ENCODE measurements at places on chromosomes 3 and 15.
A peak's percentile ranks its signal among the peaks of the same experiment; 100 is the strongest.

- no peak for DNase-seq
Observed at GRCh38 chr15:50112488-50113186, 6.4 kb downstream of the ATP8B4 start.

DNA sequence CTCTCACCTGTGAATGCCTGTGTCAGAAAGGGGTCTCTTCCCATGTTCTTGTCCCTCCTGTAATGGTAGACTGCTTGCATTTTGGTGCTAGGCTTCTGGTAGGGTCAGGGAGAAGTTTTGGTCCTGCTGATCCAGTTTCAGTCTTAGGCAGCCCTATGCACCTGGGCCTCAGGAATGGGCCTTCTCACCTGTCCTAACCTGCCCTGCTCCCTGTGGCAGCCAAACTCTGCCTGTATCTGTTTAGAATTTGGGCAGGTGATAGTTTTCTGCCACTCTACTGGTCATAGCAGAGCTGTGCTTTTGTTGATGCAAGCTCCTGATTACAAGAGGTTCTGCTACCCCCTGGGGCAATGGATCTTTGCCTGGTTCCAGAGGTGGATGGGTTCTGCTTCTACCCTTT lies 118.7 kb downstream of the PLCL2 start:
- no peak for DNase-seq

- DNase-seq = no peak
Observed at GRCh38 chr15:81071120-81071519, 63.0 kb upstream of the CFAP161 start.

DNA sequence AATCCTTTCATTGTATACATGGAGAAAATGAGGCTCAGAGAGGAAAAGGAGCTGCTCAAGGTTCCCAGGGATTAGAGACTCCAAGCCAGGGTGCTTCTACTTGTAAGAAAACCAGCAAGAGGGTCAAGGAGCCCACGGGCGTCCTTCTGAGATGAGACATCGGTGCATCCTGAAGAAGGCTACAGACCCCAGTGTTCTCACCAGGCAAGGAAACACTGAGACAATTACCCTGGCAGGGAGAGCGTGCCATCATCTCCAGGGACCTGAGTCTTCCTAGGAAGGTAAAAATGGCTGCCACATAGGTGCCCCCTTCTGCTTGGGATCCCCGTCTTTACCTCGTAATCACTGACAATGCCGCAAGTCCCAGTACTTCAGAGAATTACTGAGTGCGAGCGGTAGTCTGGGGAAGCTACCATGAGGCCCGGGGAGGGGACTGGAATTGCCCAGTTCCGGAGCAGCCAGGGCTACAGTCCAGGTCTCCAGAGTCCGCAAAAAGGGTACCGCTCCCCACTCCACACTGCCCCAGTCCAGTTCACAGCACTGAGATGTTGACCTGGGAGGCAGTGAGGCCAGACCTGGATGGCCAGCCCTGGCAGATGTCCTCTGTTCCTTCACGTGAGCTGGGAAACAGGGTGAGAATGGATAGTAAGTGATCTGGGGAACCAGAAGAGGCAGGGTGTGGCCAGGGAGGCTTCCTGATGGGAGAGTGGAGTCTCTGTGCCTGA lies 164.7 kb upstream of the SMAD3 start:
- DNase-seq = no peak

- no peak for DNase-seq
Observed at GRCh38 chr15:60735559-60736047, 256.7 kb upstream of the ICE2 start.

DNA sequence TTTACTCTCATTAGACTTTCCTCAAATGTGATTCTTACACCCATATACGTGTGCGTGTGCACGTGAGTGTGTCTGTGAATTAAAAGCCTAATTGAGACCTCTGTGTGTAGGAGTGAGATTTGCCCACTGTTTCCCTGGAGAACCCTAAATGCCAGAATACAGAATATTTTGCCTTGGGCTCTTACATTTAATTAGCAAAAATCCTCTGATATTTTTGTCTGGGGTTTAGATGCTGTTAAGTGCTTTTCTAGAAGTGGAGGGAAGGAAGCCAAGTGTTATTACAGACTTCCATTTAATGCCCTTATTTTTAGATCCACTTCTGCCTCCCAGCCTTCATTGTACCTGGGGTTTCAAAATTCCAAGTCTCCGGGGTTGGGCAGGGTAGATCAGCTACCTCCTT lies 17.8 kb downstream of the ZNF35 start:
- DNase-seq = no peak

- DNase-seq = no peak
Observed at GRCh38 chr3:28860307-28860706, 420.6 kb upstream of the RBMS3 start.

DNA sequence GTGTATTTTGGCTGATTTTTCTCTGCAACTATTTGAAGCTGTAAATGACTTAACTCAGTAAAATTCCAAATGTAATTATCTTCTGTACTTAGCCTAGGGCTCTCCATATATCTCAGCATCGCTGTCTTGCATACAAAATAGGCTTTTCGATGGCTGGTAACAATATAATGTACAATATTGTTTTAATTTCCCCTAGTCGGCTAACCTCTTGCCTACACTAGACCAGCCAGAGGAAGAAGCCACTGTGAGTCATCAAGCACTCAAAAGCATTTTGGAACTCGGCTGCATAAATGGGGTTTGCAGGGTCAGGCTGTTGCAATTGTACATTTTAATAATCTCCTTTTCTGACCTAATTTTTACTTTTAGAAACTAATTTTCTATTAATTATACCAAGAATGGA lies 583.8 kb downstream of the FOXP1 start:
- DNase-seq = no peak

DNA sequence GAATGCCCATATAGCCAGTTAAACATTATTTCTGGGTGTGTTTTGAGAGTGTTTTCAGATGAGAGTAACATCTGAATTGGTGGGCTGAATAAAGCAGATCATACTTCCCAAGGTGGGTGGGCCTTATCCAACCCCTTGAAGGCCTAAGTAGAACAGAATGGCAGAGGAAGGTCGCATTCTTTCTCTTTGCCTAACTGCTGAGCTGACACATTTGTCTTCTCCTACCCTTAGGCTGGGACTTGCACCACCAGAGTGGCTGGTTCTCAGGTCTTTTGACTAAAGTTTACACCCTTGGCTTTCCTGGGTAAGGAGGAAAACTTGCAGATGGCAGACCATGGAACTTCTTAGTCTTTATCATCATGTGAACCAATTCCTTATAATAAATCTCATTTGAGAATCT lies 85.8 kb upstream of the TNFAIP8L3 start:
- DNase-seq = no peak

GRCh38 chr15:89371228-89372044 lies 36.8 kb upstream of the POLG start:
- DNase-seq = no peak

- DNase-seq = peak; percentile 73
Observed at GRCh38 chr3:129316248-129317013, 37.8 kb downstream of the HMCES start.

- no peak for DNase-seq
Observed at GRCh38 chr15:89946681-89947299, 34.0 kb upstream of the ARPIN start.

GRCh38 chr15:40743921-40744814 lies 10.9 kb downstream of the RMDN3 start:
- DNase-seq = no peak

DNA sequence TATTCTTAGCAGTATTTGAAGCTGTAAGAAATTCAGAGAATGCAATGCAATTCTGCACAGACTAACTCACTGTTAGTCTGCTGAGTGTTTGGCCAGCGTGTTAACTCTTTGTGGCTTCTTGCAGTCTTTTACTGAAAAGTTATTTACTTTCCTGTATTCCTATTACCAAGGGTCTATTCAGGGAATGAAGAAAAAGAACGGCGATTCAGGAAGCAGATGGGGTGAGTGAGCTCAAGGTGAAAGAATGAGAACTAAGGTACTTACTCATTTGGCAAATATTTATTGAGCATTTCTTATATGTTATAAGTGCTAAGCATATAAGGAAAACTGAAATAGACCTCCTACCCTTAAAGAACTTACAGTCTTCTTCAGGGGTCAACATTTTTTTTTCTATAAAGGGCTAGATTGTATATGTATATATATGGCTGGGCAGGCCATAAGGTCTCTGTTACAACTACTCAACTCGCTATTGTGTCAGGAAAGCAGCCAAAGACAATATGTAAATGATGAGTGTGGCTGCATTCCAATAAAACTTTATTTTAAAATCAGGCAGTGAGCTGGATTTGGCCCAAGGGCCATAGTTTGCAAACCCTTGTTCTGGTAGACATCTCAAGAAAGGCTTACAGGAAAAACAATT lies 271.9 kb upstream of the GADL1 start:
- no peak for DNase-seq

DNA sequence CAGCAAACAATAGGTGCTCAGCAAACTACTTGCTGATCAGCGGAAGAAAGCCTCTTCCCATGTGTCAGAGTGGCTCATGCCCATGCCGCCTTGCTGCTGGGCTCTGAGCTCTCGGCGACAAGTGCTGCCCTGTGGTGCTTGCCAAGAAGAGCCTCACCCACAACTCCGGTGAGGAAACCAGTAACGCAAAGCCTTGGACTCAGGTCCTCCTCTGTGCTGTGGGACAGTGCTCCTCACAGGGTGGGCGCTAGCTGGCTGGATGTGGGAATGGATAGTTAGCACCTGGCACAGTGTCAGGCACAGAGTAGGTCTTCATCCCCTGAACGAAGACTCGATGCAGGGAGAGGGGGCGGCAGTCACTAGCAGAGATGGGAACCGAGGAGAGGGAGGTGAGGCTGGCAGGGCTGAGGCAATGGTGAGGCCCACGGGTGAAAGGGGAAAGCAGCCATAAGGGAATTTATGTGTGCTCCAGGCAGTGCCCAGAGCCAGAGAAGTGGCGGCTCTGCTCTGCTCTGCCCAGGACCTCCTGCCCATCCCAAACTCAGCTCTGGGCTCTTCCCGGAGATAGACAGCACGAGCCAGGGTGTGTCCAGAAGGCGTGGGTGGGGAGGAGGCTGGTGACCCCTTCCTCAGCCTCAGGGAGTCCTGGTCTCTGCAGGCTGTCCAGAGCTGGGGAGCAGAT lies 55.7 kb downstream of the IQSEC1 start:
- no peak for DNase-seq

DNA sequence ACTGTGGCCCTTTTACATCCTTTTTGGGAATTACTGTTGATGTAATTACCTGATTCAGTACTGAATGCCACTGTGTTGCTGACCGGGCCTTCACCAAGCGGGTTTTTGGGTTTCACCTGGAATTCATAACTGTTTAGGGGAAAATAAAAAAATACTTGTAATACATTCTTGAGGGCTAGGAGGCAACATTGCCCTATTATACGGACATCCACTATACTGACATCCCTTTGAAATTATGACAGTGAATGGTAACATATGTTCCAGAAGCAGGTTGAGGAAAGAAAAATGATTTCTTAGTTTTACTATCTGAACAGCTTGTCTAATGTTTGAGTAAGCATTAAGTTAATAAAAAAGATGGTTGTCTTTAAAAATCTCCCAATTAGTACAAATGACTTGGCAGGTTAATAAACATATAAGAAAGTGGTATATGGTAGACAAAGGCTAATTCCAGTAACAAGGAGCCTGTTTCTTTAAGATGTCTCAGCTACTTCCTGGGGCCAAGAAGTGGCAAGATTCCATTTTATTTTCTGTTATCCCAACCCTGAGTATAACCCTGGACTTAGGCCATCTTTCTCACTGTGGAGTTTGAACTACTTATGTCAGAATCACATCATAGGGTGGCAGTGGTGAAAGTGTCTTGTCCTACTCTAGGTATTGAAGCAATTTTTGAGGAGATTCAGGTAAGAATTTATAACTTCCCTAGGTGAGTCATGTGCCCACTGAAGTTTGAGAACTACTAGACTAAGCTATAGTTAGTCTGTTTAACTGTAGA lies 45.5 kb downstream of the TFG start:
- no peak for DNase-seq

- DNase-seq = no peak
Observed at GRCh38 chr15:47964229-47964628, 156.6 kb upstream of the SLC24A5 start.

DNA sequence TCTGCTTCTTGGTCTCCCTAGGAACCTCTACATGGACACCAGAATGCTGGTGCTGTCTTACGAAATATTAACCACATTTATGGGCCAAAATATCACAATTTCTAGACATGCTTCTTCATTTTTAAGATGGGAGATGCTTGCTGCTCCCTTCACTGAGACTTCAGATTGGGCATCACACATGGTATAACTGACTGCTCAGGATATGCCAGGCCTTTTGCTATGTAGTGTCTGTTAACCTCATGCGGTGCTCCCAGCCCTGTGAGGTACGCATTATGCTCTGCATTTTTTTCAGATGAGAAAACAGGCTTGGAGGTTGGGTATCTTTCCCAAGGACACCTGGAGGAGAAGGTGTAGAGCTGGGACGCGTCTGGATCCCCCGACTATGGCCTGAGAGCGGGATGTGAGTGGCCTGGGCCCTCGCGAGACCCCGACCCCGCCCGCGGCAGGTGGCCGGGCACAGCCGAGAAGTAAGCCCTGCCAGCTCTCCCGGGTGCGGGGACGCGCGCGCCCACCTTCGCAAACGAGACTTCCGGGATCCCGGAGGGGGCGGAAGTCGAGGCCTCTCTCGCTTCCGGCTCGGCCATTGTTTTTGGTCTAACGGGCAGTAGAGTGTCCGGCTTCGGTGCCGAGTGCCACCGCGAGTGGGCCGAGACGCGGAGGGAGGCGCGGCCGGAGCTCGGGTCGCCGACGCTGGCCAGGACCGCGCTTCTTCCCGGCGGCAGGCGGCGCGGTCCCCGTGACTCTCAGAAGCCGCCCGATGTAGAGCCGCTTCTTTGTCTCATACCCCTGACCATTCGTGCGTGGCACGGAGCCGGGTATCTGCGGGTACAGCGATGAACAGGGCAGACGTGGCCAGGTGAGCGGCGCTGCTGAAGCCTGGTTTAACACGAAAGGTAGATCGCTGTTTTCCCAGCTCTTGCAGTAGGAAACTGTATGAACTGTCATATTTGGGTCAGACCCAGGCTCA lies at the start of gene ZKSCAN7:
TSS of gene ZKSCAN7 (plus strand) at position 568 of the 967 bp plus-strand sequence. CDS start 1,855 bp downstream, outside the sequence.
- peak; percentile 3 for DNase-seq

- DNase-seq = no peak
Observed at GRCh38 chr15:80999623-81000036, 1.1 kb upstream of the TLNRD1 start.

DNA sequence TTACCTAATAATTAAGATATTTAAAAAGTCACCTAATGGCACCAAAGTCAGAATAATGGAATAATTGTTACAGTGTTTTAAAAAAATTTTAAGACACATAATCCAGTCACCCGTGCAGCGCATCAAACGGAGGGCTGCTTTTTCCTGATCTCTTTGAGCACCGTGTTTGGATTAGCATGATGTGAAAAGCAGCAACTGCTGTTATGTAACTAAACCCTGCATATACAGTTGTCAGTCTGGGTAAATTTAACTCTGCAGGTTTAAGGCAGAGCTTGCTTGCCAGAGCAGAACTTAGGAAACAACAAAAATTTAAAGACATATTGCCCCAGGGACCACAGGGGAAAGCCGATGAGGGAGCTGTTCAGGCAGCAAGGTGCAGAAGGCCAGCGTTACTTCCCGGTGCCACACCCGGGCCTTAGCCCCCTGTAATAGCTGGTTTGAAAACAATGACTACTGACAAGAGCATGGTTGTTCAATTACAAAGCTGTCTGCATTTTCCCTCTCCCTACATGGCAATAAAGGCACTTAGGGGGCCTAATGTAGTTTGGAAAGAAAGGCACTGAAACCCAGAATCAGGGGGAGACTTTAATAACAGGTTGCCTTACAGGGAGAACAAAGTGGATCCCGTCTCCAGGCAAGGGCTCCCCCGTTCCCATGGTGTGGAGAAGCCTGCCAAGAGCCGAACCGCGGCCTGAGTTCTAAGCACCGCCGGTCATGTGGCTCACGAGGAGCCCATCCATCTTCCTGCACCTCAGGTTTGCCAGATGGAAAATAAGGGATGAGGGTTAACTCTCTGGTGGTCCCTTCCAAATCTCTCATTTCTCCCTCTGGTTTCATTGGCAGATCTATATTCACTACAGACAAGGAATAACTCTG lies 32.2 kb downstream of the RORA start:
- no peak for DNase-seq

Measured in hypothalamus (tissue), 51 donors.